ENCODE measurements at places on chromosomes 5 and 9. TPM values are rescaled to one million over a fixed set of nuclear protein-coding genes. Genes with fewer than 3 reads are reported as not detected.

IL5 gene
- total RNA-seq = not detected

MYMK gene
- not detected for total RNA-seq

SLC45A2 gene
- not detected for total RNA-seq

ABLIM3 gene
- 37.5 TPM for total RNA-seq

NPDC1 gene
- total RNA-seq = 17.3 TPM

RLN2 gene
- total RNA-seq = not detected

Data from gastrocnemius medialis (tissue), 4 donors.